ENCODE measurements at places on chromosomes 6 and 20.

DNA sequence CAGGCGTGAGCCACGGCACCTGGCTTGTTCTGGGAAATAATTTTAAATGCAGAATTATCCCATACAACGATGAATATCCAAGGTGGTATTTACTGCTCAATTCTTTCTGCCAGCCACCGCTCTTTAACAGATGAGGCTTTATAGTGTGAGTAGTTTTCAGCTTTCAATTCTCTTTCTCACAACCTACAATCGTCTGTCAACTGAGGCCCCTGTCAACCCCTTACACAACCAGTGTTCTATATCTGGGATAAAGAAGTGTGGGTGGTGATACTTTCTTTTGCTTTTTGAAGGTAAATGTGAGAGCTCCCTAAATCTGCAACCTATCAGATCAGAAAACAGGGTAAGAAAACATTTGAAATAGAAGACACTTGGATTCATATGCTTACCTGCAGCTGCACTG lies 22.5 kb downstream of the STAU1 start:
- no peak for DNase-seq

DNA sequence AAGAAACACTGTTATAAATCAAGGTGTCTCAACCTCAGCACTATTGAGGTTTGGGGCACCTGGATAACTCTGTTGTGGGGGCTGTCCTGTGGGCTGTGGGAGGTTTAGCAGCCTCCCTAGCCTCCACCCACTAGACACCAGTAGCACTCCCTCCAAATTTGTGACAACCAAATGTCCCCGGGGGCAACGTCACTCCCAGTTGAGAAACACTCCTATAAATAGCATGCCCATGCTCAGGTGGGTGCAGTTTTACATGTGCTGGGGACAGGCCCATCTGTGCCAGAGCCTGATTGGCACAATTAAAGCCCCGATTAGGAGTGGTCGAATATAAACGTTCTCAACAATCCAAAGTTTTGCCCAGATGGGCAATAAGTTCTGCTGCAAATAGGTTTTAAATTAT lies 78.9 kb downstream of the FAM50B start:
- DNase-seq = no peak

DNA sequence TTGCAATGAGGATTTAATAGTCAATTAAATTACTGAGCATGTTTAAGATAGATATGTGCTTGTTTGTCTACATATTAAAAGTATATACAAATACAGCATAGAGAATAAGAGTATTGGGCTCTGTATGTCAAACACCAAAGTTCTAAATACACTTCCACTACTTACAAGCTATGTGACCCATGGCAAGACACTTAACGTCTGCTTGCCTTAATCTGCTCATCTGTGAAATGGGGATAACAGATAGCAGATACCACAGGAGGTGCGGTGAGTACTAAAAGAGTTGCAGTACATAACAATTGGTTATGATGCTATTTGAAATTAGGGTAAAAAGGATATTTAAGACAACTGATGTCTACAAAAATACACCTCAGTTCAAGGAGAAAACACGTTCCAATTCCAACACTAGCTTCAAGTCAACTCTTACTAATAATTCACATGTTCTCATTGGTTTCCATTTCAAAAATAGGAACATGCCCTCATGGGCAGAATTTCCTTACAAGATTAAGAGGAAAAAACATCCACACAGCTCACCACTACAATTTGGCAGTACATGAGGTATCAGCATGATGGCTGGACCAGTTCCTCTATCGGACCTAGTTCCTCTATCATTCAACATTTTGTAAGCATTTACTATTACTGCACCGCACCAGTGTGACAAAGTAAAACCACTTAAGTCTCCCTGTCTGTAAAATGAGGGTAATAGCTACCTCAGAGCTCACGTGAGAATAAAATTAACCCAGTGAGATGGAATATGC lies 101.1 kb downstream of the SMLR1 start:
- no peak for DNase-seq

DNA sequence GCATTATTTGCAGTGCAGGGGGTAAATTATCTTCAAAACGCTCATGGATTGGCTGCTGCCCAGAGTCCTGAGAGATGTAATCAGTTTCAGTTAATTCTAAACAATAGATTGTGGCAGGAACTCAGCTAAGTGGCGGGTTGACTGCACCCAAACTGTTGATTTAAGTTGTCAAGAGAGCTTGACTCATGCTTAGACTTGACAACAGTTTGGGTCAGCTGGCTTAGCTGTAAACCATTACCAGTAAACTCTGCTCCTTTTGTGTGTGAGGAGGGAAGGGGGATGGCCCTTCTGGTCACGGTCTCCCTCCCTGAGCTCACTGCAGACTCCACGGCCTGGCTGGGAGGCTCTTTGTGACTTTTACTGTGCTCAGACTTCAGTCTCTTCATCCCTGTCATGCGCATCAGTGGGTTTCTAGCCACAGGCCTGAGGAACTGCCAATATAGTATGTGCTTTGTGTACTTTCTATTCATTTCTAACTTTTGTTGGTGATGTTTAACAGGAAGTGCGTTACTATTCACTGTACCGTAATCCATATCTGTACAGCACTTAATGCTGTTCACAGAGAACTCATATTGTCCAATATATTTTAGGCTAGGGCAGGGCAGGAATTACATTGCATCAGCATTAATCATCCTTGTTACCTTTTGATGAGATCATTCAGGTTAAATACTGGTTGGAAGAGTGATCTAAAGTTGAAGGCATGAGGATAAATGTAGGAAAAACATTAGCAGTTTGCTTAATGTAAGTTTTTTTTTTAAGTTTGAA lies 488.3 kb downstream of the CDKAL1 start:
- DNase-seq = peak; percentile 88

- no peak for DNase-seq
These were observed 62.9 kb downstream of the ARHGAP18 start for GRCh38 chr6:129647044-129647443.

DNA sequence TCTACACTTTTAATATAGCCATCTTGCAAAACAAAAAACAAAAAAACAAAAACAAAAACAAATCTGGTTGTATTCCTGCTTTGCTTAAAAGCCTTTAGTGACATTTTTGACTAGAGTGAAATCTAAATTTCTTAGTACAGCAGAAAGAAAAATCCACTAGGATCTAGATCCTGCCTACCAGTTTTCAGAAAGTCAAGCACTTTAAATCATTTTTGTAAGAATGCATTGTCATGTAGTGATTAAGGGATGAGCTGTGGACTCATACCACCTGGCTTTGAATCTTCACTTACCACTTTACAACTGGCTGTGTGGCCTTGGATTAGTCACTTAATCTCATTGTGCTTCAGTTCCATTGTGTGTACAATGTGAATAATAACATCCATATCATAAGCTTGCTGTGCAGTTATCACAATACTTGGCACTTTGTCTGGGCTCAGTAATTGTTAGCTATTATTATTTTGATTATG lies 4.0 kb downstream of the MKKS start:
- no peak for DNase-seq

DNA sequence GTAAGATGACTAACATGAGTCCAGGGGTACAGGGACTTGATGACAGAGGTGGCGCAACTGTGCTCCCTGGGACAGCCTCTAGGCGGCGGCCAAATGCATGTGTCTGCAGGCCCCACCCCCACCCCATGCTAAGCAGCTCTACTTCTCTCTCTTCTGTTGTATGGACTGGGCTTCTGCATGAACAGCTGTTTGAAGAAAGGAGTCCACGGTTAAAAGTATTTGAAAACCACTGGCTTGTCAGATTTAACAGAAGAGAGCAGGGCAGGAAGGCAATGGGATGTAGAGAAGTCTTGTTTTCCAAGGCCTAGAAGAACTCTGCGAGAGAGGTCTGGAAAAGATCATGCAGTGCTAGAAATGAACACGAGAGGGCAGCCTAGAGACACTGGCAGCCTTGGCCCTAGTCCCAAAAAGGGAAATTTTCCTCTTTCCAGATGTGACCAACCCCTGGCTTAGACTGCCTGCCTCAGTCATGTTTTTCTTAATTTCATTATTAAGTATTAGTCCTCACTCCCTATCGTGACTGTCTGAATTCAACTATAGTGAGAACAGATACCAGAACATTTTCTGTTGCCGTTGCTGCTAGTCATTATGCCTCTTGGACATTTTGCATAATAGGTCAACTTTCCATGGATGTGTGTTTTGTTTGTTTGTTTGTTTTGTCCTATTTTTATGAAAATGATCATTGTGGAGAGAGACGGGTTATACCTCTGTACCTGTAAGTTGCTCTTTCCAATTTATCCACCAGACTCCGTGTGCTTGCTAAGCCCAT lies 265.0 kb downstream of the ADGRG6 start:
- peak; percentile 4 for DNase-seq

Data from SHP77 (cell line).